ENCODE measurements at places on chromosomes 5 and 9.

DNA sequence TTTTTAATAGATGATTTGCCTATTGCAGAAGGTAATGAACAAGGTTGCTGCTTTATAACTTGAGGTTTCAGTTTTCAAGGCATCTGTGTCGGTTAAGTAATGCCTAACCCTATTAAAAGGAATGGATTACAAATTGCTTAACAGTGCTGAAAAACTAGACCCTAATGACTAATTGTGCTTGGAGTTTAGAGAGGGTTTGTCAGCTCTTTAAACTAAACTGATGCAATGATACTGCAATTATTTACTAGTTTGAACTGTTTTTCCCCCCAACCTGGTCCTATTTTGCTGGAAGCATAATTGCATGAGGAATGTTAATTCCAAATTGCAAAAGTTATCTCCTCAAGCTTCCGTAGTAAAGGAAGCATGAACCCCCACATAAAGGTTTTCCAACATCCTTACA lies 39.3 kb upstream of the TLX3 start:
- DNase-seq = peak; percentile 40

DNA sequence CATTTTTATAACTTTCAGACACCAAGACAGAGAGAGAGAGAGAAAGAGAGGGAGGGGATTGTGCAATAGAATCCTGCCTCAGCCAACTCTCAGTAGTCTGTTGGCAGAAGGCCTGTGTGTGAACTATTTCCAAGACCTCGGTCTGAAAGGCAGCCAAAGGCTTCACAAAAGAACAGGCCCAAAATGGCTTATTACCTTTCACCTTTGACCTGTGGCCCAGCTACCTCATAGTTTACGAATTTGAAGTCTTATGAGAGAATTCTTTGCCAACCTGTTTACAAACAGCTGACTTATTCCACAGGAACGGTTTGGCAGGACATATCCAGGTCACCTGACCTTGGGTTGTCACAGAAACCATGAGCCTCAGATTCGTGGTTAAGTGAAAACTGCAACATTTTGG lies 48.6 kb downstream of the NR2F1-AS1 start:
- peak; percentile 79 for DNase-seq

GRCh38 chr5:137453483-137454080 lies 45.5 kb downstream of the SPOCK1 start:
- DNase-seq = no peak

DNA sequence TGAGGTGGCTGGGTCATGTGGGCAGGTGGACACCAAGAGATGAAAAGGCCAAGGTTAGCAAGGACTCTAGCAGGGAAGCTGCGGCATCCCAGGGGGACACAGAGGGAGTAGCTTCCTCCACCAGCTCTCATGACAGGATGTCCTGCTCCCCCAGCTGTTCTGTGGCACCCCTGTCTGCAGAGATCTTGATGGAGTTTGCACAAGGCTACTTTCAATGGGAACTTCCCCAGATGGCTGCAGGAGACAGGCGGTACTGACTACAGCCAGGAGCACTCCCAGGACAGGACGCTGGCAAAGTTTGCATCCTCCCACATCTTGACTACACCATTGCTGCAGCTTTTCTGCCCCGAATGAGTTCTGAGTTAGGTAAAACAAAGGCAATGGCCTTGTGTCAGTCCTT lies 312.8 kb downstream of the TLE4 start:
- DNase-seq = no peak

GRCh38 chr5:35213608-35214007 lies 16.7 kb downstream of the PRLR start:
- DNase-seq = no peak

DNA sequence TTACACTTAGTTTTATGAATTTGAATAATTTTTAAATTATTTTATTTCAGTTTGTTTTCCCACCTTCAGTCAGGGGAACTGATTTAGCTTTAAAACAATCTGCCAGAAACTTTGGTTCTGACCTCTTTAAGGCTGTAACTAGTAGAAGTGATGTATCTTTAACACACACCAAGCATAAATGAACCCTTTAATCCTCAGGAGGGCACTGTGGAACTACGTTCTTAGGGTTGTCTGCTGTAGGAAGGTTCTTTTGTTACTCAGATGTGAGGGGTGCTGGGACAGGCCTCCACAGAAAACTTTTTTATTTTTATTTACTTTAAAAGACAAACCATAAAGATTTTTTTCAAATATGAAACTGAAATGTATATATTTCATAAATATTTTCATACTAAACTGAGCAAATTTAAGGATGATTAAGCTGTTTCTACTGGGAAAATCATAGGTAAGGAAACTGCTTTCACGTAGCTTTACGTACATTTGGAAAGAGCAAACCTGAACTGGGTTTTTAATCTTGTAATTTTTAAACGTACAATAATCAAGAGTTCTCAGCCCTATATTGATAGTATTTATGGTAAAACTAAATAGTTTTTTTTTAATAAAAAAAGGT lies 5.3 kb downstream of the KLF4 start:
- DNase-seq = peak; percentile 34

DNA sequence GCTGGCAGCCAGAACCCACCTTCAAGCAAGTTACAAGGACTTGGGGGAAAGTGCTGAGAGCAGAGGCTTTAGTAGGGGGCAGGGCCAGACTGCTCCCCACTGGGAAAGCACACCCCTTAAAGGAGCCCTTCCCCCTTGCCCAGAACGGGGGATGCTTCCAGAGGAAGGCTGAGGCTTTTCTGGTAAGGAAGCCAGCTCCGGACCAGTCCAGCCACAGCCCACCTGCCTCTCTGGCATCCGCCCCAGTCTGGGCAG lies 4.2 kb upstream of the DPM2 start:
- DNase-seq = no peak

- DNase-seq = no peak
Observed at GRCh38 chr9:131714821-131715220, 25.1 kb downstream of the RAPGEF1 start.

- DNase-seq = no peak
Observed at GRCh38 chr5:165576678-165577275, 2071.4 kb downstream of the MAT2B start.

DNA sequence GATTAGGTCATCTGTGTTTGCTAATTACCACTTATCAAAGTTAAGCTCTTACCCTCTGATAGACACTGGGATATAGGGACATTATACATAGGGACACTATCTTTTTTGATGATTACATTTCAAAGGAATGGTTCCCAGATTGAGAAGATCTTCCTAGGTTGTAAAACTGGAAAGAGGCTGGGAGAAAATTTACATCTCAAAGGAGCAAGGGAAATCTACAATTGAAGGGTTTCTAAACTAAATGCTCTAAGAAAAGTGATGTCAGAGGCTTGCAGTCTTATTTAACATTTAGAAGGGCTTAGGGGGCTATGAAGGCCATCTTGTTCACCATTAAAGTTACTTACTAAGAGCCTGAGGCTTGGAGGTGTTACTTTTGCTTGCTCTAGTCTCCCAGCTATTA lies 242.8 kb downstream of the PRR16 start:
- no peak for DNase-seq

GRCh38 chr9:30697958-30698357 lies 1686.5 kb upstream of the ACO1 start:
- DNase-seq = no peak
